T follicular helper cell (primary cell): ENCODE measurements at places on chromosomes 11 and 22.

DNA sequence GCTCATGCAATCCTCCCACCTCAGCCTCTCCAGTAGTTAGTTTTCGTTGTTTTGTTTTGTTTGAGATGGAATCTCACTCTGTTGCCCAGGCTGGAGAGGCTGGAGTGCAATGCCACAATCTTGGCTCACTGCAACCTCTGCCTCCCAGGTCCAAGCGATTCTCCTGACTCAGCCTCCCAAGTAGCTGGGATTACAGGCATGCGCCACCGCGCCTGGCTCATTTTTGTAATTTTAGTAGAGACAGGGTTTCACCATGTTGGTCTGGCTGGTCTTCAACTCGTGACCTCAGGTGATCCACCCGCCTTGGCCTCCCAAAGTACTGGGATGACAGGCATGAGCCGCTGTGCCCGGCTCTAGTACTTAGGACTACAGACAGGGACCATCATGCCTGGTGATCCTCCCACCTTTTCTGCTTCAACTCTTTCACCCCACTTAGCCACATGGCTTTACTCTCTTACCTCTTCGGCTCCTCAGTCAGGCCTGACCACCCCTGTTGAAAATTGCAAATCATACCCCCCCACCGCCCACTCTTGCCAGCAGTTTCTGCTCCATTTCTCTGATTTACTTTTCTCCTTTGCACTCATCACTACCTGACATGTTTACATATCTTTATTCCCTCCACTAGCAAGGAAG lies 157.1 kb upstream of the GRK3 start:
- DNase-seq, result no peak

- no peak for DNase-seq
Measured at GRCh38 chr11:32500001-32500400, 64.7 kb upstream of the WT1 start.

DNA sequence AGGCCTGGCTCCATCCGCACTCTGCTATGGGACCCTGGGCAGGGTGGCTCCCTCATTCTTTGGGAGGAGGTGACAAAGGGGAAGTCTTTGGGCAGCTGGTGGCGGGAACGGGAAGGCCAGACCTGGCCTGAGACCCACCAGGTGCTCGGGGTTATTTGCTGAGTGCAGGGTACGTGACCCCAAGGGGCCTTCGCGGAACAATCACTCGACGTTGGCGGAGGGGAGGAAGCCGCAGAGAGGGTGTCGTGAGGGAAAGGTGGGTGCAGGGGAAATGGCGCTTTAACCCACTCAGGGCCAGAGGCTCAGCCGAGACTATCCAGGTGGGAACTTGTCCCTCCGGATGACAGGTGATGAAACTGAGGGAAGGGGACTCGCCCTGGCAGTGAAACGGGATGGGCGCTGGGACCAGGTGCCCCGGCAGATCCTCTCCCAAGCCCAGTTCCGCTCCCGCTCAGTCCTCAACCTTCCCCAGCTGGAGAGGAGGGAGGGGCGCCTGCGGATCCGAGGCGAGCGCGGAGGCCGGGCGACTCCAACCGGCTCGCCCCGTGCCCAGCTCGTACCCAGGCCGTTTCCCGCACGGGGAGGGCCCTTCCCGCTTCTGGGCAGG lies 911 bp downstream of the A4GALT start:
- no peak for DNase-seq

- no peak for DNase-seq
Measured at GRCh38 chr11:12053606-12054361, 45.4 kb upstream of the DKK3 start.

GRCh38 chr22:22940961-22941605 lies 53.5 kb downstream of the IGLL5 start:
- no peak for DNase-seq

DNA sequence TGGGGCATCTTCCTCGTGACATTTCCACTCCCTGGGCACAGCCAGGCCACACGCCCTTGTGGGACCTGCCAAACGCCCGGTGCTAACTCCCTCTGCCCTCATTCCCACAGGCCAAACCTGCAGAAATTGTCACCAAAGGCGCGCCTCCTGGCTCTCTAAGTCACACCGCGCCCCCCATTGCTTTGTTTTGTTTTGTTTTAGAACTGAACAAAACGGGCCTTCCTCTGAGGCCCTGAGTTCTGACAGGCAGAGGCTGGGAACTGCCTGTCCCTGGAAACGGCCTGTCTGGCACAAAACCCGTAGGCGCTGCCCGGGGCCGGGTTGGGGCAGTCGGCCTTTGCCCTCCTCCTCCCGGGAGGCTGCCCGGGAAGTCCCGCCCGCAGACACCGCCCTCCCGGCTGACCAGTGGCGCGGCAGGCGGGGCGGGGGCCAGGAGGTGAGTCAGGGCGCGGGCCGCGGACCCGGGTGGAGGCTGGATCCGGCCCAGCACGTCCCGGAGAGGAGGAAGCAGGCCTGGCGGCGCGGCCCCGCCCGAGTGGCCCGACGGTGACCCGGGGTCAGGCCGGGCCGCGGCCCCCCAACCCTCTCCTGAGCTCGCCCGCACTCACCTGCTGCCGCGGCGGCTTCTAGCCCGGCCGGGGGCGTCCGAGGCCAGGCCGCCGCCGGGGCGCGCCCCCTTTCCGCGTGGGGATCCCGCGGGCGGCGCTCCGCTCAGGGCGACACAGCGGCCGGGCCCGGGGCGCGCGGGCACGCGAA lies 465 bp downstream of the SUN2 start:
- peak; percentile 18 for DNase-seq

DNA sequence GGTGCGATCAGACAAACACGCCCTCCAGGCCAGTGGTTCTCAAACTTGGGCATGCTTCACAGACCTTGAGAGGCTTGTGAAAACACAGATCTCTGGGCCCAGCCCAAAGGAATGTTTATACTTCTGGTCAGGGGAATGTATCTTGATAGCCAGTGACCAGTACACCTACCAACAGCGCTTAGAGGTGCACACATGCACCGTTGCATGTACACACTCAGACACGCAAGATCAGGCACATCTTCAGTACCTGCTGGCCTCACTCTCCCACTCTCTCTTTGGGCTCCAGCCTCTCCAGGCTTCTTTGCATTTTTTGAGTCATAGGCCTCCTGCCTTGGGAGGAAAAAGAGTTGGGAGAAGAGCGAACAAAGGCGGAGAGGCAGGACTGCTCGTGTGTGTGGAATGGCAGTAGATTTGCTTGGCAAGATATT lies 11.7 kb upstream of the FXYD6 start:
- DNase-seq, result no peak

DNA sequence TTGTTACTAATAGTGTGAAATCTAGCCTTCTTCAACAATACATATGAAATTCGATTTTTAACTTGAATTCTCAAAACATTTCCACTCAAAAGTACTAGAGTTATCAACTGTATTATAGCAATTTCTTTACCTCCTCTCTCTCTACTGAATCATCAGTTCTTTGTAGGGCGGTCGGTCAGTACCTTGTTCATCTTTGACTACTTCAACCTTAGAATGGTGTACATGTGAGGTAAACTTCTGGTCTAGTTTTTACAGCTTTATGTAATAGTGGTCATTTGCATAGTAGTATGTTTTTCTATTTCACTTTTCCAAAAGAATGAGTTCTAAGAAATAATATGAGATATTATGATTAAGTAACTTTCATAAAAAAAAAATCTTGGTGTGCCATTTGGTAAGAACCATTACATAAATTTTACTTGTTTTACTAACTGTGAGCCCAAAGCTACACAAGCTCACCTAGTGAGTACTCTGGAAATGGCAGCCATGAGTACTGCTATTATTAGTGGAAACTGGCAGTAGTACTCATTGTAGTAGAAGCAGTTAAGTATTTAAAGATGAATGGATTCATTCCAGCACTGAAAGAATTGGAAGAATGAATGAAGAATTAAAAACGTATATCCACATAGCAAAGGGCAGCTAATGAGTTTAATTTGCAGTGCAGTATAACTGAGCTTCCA lies 30.1 kb downstream of the SESN3 start:
- DNase-seq, result no peak

- DNase-seq, result no peak
Measured at GRCh38 chr22:29030618-29031226, 30.9 kb downstream of the C22orf31 start.

- DNase-seq, result no peak
Measured at GRCh38 chr11:102831489-102832440, 11.6 kb downstream of the MMP3 start.

- no peak for DNase-seq
Measured at GRCh38 chr11:103257360-103257759, 148.1 kb downstream of the DYNC2H1 start.

GRCh38 chr11:104526006-104526405 lies 362.1 kb upstream of the PDGFD start:
- DNase-seq, result no peak

- DNase-seq, result no peak
Measured at GRCh38 chr11:134258577-134258976, 5.2 kb downstream of the ACAD8 start.

DNA sequence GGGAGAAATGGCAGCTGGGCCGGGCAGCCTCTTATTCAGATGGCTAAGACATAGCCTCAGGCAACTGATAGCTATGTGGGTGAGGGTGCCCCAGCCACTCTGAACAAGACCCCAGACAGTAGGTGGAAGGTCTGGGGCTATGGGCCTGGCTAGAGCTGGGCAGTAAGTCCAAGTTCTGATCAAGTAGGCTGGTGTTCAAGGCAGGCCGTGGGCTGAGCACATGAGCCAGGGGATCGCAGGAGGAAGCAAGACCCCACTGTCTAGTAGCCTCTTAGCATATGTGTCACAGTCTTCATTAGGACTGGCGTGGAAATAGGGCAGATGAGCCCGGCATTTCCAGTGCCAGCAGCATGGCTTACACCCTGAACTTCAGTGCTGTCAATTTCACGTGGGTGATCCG lies 192.1 kb downstream of the ADAMTS15 start:
- DNase-seq, result no peak

DNA sequence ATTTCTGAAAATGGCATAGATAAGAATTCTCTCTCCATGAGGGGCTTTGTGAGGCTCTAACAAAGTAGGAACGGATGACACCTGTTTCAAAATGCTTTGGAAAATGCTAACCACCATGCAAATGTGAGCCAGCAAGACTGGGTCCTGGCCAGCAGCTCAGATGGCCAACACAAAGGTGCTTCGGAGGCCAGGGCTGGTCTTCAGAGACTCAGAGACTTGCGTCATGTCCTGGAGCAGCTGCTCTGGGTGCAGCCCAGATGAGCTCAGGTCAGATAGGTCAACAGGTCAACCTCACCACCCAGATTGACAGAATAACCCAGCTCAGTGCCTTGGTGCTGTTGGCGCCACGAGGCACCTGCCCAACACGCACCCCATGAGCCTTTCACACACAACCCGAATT lies 12.0 kb upstream of the TMEM121B start:
- DNase-seq, result no peak

DNA sequence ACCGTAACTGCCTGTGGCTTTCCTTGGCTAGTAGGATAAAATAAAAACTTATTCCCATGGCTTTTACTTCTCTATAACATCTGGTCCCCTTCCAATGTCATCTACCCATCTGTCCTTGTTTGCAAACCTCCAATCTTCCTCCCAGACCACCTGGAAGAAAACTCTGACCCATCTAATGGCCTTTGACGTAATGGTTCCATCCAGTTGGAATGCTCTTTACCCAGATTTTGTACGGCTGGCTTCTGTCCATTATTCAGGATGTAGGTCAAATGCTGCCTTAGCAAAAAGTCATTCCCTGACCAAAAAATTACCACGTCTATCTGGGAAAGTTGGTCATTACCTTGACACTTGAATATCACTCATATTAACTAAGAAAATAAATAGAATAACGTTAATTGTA lies 577.9 kb upstream of the ANO5 start:
- no peak for DNase-seq

- no peak for DNase-seq
Measured at GRCh38 chr11:92628401-92629292, 340.8 kb upstream of the MTNR1B start.

DNA sequence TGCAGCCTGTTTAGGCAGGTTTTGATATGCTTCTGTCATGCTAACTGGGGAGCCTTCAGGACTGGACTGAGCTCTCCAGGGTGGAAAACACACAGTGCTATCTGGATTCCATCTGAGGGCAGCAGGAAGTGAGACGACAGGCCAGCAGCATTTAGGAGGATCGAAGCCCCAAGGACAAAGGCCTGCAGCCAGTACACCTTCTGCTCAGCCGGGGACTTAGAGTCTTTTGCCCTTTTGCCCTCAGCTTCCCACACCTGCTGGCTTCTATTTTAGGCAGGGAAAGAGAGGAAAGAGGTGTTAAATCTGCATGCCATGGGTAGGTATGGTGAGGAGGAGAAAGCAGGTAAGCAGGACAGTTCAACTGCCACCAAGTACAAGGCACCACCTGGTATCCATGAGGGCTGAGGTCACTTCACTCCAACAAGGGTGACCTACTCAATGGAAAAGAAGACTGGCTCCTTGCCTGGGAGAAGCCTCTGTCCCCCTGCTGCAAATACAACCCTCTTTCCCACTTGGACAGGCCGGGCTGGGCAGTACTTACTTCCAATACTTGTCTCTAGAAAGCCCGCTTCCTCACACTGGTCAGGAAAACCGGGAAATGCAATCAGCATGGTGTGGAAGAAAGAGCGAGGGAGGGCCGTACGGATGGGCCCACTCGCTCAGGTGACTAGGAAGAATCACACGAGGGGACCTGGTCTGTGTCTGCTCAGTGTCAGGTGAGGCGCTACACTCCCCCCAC lies 12.3 kb downstream of the LARGE2 start:
- DNase-seq, result no peak

- DNase-seq, result no peak
Measured at GRCh38 chr11:62418136-62418535, 697 bp upstream of the SCGB1A1 start.

DNA sequence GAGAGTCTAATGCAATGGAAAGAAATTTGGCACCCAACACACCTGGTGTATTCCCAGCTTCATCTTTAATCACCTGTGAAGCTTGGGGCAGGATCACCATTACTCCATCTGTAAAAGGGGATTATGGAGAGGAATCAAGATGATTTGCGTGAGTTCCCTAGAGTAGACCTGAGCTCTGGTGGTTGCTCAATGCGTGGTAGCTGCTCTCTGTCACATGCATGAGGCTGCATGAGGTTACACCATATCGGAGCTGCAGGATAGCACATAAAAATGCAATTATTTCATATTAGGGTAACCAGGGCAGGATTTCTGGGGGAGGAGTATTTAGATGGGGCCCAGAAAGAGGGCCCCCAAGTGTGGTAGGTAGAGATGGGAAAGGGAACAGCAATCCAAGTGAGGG lies 35.3 kb upstream of the CLMP start:
- DNase-seq, result no peak
